Activated CD4-positive, alpha-beta T cell treated with anti-CD3 and anti-CD28 coated beads, Interleukin-2, amount 10 ng/mL, durations not matched to agents 7 days and 5 days (primary cell): ENCODE measurements at places on chromosomes 7 and 10. TPM values are rescaled to one million over a fixed set of nuclear protein-coding genes. Genes with fewer than 3 reads are reported as not detected.

DNA sequence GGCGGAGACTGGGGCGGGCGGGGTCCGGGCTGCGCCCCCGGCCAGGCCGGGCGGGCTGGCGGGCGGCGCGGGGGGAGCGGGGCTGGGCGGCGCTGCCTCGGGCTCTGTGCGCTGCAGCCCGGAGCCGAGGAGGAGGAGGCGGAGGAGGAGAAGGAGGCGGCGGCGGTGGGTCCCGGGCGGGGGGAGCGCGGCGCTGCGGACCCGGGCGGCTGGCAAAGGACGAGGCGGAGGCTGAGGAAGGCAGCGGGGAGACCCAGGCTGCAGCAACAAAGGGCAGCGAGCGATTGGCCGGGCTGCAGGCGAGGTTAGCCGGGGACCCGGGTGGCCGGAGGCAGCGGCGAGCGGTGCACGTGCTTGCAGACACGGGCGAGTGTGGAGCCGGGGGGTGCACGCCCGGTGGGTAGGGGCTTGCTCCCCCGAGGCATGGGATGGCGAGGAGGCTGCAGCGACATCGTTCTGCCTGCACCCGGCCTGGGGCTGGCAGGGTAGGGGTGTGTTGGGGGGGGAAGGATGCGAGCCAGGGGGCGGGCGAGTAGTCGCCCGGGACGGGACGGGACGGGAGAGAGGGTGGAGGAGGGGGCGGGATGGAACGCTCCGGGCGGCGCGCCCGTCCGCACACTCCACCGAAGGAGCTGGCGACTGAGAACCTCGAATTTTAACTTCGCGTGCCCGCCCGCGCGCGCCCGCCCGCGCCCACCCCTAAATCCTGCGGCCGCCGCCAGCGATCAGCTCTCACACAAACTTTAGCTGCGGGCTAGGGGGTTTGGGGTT is 844 bp upstream of the KAT6B start:
- no peak for DNase-seq

- peak; percentile 16 for DNase-seq
Measured at GRCh38 chr10:77279207-77279606, 358.4 kb downstream of the KCNMA1 start.

GRCh38 chr10:7968510-7969112 is 85.9 kb upstream of the GATA3 start:
- no peak for DNase-seq

DNA sequence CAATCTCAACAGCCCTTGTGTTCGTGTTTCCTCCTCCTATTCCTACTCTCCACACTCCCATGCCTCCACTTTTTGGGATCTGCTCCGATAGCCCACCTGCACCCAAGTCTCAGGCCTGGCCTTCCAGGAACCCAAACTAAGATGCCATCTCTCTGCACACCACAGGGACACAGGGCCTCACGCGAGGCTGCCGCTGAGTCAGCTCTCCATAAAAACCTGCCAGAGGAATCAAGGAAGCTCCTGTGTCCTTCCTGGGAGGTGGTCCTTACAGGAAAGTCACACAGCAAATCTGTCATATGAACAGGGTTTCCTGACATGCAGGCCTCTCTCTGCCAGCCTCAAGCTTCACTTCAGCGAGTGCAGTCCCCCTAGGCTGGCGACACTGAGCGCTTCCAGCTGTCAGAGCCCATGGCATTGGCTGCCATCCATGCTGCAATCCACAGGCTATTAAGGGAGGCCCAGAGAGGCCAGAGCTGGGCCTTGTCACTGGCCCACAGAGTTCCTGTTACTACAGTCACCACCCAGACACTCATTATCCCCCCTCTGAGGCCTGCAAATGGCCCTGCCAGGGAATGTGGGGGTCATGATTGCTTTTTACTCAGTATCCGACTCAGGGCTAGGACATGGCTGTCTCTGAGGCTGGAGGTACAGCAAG is 151.4 kb downstream of the OAT start:
- no peak for DNase-seq

- DNase-seq = no peak
Measured at GRCh38 chr10:117590101-117590875, 47.7 kb downstream of the EMX2 start.

DNA sequence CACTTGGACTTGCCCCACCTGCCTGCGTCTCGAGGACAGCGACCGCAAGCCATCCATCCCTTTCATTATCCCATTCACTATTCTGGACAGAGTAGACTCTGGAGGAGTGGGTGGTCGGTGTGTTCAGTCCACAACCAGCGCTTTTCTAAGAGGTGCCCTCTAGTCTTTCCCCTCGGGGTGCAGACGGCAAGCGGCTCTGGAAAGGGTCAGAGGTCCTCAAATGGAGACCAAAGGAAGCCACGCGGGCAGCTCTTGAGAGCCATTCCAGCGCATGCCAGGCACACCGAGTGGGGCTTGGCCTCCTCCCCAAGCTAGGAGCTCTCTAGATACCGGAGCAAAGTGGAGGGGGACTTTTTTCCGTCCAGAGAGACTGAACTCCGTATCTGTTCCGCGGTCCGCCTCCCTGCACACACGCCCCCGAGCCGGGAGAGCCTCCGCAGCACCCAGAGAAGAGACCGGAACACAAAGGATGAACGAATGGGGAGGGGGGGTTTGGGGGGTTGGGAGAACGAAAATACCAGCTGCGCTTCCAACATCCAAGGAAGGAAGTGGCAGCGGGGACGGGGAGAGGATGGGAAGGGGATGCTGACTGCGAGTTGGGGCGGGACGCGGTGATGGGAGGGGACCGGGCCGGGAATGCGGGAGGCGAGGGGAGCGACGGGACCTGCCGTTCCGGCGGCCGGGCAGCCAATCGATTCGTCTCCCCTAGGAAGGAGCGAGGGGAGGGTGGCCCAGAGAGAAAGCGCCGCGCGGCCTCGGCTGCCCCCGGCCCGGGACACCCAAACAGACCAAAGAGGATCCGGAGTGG is 515 bp downstream of the GSDME start:
- DNase-seq = peak; percentile 16

DNA sequence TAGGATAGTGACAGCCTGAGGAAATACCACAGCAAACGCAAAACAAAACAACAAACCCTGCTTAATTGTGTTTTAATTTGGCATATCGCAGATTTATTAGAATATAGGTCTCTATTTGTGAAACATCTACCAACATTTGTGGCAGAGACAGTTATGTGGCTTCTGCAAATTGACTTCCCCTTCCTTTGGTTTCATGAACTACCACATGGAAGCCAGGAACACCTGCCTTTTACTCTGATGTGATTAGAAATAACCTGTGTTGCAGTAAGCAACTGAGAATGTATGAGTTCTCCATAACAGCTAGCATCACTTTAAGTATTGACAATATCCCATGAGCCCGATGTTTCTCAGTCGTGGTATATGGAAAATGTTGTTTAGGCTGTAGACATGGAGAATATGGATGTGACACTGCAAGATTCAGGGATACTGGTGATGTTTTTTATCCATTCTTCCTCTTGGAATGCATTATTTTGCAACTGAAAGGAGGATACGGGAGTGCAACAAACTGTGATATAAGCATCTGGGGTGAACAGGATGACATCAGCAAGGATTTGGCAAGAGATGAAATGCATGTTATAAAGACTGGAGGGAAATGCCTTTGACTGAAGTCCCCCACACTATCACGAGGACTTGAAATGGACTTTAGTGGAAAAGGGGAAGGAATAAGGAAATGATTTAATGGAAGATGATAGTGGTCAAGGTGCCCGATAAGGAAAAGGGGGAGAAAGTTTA is 95.9 kb downstream of the CUBN start:
- DNase-seq = no peak

- DNase-seq = no peak
Measured at GRCh38 chr7:146375170-146375569, 258.6 kb downstream of the CNTNAP2 start.

- peak; percentile 83 for DNase-seq
Measured at GRCh38 chr10:17026686-17027485, 102.7 kb downstream of the CUBN start.

GRCh38 chr7:21719846-21720245 is 177.0 kb downstream of the DNAH11 start:
- DNase-seq = no peak

DNA sequence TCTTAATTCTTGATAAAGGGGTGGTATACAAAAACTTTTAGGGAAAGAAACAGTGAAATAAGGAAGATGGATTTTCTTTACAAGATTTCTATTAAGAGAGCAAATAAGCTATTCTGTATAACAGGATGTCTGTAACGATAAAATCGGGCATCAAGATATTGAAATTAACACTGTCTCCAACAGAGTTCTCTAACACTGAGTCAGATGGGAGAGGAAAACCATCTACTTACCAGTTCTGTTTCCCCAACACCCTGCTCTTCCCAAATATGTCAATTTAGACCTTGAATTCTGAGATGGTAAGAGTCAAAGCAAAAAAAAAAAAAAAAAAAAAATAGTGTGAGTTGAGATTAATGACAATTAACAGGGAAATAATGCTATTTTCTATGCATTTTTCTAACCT is 23.0 kb downstream of the SMURF1 start:
- DNase-seq = no peak

GRCh38 chr7:128170461-128170860 is 70.6 kb upstream of the LEP start:
- DNase-seq = no peak

DNA sequence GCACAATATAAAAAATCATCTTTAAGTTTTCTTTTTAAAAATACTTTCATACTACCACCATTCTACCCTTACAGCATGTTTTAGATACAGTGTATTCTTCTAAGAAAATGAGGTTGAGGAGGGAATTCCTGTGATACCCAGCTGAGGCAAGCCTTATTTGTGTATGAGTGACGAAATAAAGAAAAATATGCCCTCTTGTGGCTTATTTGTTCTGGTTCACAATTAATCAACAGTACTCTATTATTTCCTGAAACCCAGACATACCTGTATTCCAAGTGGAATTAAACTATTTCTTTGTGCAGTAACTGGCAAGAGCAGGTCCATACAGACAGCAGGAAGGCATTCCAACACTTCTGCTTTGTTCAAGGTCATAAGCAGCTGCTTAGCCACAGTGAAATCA is 4.5 kb upstream of the SEMA3D start:
- DNase-seq = no peak

GRCh38 chr10:75350791-75351190 is 50.8 kb downstream of the ZNF503 start:
- no peak for DNase-seq

DNA sequence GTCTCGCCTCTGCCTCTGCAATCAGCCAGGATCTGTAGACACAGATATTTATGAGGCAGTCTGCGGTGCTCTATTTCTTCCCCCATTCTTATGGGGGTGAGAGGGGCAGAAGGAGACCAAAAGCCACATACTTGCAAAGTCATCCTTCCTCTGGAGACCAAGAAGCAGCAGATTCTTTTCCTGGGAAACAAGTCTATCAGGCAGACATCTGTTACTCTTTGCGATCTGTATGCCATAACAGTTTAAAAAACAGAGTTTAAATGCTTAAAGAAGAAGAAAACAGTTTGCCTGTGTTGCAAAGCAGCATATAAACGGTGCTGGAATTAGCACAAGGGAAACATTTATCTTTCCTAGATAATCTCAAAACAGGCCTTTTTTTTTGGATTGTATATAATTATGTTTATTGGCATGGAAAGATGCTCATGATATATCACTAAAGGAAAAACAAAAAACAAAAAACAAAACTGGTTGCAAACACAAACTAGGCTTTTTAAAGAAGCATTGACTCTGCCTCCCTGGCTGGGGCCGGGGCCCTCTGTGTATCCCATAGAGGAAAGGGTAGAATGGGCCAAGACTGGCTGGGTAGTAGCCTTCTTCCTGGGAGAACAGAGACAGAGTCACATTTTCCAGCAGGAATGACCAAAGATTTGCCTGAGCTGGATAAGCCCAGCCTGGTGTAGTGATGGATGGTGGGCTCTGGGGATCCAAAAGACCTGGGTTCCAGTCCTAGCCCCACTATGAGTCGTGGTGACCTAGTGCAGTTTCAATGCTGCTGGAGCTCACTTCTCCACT is 50.4 kb downstream of the RGS10 start:
- no peak for DNase-seq

- peak; percentile 43 for DNase-seq
Measured at GRCh38 chr7:155009570-155010157, 6.7 kb upstream of the PAXIP1 start.

GRCh38 chr10:60560451-60560850 is 170.8 kb upstream of the ANK3 start:
- DNase-seq = no peak

DNA sequence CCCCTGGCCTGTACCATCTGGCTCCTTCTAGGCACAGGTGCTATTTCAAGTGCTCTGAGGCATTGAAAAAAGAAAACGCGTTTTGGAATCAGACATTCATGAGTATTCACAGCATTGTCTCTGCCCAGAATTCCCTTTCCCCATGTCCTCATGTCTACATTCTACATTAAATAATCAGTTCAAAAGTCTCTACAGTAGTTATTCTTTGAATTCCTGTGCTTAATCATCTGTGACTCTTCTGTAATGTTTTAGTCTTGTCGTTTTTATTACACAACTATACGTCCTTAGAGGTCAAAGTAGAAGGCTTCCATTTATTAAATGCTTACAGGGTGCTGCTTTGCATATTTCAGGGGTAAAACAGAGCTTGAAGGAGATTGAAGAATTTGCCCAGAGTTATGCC is 95.7 kb downstream of the BICC1 start:
- no peak for DNase-seq

GRCh38 chr7:69791739-69792138 is 193.5 kb downstream of the AUTS2 start:
- no peak for DNase-seq

NKX1-2 gene
- total RNA-seq = not detected

FBXO24 gene
- 1.5 TPM for total RNA-seq

SFTPA1 gene
- not detected for total RNA-seq

UROS gene
- 40.4 TPM for total RNA-seq

DNAJC30 gene
- 8.7 TPM for total RNA-seq

FIGNL1 gene
- total RNA-seq = 37.4 TPM

IDI2 gene
- total RNA-seq = not detected

PIK3AP1 gene
- total RNA-seq = 0.72 TPM

METTL27 gene
- total RNA-seq = 2.8 TPM

GNGT1 gene
- total RNA-seq = not detected

LIPK gene
- not detected for total RNA-seq

NCF1 gene
- 2.6 TPM for total RNA-seq
